GM18507 (cell line): ENCODE measurements at places on chromosomes 12 and 14.

DNA sequence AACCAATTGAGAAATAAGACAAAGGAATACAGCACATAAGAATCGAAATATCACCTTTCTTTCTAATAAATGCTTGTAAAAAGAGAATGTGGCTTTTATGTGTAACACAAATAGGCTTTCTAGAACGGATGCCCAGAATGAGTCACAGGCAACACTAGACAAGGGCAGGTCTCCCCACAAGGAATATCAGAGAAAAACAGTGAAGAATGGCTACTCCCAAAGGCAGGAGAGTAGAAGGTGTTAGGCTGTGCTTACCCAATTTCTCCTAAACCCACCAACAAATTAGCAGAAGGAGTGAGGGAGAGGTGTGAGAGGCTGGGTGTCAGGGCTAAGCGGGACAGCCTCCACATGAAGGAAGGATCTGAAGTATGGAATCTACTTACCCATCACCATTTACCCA is 55.2 kb downstream of the GALNT4 start:
- DNase-seq, result no peak

GRCh38 chr14:92026548-92027190 is 13.2 kb downstream of the TRIP11 start:
- DNase-seq, result no peak

DNA sequence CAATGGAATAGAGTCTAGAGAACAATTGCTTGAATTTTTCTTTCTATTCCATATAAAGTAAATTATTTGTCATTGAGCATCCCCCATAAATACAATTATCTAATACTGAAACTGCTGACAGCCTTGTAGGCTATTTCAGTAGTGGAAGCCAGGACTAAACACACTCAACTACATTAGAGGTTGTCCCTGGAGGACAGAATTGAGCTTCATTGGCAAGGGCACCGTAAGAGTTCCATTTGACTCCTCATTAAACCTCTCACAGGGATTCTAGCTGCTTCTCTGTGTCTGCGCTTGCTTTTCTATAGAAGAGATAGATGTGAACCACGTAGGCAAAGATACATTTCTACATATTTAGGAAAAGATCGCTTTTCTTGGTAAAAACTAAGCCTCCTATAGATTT is 3.5 kb upstream of the PTPRO start:
- no peak for DNase-seq

DNA sequence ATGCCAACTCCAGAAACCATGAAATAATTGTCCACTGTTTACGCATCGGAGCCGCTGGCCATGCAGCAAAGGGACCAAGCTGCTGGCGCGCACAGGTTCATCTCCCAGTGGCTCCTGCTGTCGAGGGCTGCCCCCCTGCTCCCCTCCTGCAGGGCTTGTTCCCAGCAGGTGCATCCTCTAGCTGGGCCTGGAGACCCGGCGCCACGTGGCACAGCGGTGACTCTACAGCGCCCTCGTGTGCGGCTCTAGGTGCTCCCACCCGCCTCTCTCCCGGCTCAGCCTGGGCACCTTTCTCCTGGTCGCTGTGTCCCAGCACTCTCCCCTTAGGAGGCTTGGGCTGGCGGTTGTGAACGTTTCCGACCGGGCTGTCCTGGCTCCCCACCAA is 37.5 kb upstream of the INF2 start:
- DNase-seq, result no peak

DNA sequence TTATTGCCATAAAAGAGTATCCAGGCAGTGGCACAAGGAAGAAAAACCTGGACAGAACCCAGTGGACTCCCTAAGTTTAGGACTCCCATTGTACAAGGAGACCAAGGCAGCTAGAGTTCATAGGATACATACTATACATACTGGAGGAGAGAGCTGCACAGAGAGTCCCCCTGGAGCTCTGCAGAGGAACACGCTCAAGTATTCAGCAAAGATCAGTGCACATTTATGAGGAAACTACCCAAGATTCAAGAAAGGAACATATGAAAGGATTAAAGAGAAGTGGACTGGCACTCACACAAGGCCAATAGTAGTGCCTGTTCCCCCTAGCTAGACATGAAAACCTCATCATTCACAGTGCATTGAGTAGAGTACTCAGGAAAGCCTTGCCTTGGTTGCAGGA is 43.0 kb upstream of the CHPT1 start:
- no peak for DNase-seq

DNA sequence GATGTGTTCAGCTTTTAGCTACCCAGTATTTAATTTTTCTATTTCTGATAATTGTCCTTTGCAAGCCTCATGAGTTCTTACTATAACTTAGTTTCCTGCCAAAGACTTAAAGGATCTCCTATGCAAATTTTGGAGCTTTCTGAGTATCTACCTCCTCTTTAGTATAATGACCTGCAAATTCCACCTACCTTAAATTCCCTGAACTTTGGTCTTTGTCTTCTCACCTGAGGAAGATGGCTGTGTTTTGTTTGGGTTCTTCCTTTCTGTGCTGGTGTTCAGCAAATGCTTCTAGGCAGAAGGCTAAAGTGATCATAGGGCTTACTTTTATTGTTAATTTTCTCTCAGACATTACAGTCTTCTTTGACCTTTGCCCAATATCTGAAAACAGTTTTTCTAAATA is 142.8 kb downstream of the FUT8 start:
- DNase-seq, result no peak

DNA sequence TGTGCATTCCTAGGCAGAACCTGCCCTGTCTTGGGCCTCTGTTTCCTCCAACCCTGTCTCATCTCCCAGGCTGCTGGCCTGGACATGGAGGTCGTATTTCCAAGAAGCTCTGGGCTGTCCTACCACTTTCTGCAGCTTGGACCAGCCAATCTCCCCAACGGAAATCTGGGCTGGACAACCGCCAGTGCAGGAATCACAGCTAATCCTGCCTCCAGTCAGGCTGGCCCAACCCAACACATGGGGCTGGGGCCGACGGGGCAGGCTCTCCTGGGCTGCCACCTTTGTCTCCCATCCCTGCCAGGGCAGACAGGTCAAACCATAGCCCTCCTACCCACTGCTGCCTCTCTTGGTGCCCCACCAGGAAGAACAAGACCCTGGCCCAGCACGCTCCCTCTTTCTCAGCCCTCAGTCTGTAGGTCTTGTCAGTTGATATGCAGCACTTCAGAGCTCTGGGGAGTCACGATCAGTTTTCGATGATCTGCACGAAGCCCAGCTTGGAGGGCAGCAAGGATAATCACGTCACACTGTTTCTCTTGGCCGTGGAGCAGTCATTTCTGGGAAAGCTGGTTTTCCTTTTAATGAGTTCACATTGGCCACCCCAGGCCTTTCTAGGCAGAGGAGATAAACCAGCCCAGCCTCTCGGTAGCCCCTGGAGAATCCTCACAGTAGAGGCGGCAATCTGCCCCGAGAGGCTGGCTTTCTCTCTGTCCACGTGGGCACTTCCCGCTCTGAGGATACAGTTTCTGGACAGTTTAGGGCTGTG is 195.2 kb upstream of the PRMT8 start:
- DNase-seq, result no peak

- no peak for DNase-seq
Observed at GRCh38 chr14:36268121-36268520, 52.3 kb downstream of the MBIP start.

DNA sequence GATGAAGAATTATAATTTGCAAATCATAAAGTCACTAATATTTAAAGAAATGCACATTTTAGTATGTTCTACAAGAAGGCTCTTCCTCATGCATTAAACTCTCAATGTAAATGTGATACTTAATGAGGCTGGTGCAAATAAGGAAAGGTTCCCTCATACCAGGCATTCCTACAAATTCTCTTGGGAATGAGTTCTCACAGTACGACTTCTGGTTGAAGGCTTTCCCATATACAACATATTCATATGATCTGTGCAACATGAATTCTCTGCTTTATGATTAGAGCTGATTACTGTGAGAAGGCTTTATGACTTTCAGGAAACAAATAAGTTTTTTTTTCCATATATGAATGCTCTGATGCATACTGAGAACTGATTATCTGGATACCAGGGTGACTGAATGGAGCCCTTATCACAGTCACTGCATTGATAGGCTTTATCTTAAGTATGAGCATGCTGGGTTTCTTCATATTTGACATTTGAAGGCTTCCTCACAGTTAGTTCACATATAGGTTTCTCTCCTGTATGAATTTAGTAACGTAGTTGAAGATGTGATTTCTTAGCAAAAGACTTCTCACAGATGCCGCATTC is 293.9 kb downstream of the RAD51B start:
- no peak for DNase-seq

DNA sequence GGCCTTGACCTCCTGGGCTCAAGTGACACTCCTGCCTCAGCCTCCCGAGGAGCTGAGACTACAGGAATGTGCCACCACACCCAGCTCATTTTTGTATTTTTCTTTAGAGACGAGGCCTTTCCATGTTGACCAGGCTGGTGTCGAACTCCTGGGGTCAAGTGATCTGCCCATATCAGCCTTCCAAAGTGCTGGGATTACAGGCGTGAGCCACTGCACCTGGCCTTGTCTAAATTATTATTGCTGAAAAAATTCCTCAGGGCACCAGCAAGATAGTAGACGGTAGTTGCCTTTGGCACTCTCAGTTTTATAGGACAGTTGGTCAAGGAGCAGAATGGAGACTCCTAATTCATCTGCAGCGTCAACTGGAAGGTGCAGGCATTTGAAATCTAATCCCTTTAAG is 2.5 kb upstream of the AICDA start:
- no peak for DNase-seq

DNA sequence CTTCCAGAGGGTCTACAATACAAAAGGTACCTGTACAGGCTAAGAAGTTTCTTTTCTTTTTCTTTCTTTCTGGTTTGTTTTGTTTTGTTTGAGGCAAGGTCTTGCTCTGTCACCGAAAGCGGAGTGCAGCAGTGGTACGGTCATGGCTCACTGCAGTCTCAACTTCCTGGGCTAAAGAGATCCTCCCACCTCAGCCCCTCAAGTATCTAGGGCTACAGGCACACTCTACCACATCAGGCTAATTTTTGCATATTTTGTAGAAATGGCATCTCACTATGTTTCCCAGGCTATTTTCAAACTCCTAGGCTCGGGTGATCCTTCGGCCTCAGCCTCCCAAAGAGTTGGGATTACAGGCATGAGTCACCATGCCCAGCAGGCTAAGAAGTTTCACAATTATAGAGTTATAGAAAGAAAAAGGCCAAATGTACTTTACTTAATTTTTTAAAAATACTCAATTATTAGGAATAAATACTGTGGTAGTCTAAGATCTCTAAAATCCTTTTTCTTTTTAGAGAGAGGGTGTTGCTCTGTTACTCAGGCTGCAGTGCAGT is 3.0 kb upstream of the PIGH start:
- no peak for DNase-seq

- DNase-seq, result no peak
Observed at GRCh38 chr12:111074559-111074958, 154.2 kb upstream of the MYL2 start.

DNA sequence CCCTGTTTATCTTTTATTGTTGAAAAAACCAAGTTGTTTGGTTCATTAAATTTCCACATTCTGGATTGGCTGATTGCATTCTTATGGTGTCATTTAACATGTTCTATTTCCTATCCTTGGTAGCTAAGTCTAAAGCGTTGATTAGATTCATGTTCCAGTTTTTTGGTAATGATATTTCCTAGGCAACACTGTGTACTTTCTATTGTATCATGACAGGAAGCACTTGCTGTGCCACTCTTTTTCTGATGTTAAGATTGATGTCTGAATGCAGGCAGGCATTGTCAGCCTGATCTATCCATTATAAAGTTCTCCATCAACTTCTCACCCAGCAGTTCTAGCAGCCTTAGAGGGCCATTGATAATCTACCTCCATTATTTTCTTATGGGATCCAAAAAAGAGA is 91.1 kb upstream of the ARID2 start:
- DNase-seq, result no peak

DNA sequence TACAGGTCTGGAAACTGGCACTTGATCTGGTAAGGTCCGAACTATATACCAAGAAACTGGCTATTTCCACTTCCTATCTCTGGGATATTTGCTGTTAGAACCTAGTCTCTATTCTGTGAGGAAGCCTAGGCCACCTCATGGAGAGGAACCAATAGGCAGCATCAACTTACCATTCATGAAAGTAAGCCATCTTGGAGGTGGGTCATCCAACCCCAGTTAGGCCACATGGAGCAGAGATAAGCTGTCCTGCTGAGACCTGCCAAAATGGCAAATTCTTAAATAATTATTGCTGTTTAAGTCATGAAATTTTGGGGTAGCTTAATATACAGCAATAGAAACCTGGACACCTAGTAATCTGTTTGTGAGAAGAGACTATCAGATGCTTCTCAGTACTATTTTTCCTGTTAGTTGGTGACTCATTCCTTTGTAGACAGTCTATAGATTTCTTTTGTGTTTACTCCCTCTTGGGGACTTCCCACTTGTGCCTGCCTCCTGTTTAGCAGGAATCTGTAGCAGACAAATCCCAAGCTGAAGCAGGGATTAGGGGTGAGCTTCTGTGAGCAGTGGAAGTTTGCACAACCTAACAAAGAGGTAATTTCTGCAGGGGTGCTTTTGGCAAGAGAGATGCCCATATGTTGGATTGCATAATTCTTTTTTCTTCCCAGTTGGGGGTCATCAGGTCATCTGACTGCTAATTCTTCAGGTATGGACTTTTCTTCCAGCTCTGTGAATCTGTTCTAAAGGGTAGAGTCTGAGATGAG is 136.8 kb downstream of the IGF1 start:
- no peak for DNase-seq

DNA sequence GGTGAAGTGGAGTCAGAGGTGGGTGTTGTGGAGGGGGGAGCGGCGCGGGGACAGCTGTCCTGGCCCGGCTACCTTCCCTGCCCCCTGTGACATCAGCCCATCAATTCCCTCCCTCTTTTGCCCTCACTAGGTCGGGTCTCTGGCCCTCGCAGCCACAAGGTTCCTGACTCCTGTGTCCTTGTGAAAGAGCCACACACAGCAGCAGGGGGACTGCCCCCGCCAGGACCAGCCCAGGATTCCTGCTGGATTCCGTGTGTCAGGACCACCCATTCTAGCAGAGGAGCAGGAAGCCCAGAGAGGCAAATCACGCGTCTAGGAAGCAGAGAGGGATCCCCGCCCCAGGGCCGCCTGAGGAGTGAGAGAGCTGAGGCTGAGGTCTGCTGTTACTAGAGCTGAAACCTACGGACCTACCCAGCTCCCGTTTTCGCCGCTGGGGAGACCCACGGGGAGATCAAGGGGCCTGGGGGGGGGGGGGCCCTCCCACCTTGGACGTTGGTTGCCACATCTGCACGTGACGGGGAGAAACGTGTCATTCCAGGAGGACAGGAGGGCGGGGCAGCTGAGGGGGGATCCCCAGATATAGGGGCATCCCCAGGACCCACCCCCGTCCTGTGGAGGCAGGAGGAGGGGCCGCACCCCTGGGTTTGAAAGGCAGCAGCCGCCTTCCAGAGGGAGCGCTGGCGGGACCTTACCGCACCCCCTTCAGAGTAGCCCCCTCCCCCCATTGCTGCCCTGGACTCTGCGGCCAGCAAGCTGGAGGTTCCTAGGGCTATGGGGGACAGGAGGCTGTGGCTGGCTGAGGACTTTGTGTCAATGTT is 12.5 kb upstream of the INF2 start:
- no peak for DNase-seq

- DNase-seq, result no peak
Observed at GRCh38 chr14:22614240-22614799, 16.2 kb downstream of the ABHD4 start.

DNA sequence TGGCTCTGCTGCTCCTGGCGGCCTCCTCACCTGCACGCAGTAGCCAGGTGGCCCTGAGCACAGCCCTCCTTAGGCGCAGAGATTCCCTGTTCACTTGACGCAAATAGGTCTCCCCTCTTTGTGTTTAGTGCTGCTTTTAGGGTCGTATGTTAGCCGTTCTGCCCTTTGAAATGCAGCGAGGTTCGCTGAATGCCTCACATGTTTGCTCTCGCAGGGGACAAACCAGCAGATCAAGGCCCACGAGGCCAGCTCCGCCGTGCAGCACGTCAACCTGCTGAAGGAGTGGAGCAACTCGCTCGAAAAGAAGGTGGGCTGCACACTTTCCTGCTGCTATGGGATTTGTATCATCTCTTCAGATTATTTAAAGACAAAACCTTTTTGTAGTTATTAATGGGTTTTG is 31.4 kb upstream of the AMN start:
- no peak for DNase-seq
